ENCODE measurements at places on chromosomes 6 and 20.

- DNase-seq = no peak
Observed at GRCh38 chr6:18990059-18990978, 603.2 kb downstream of the RNF144B start.

GRCh38 chr6:158954753-158955152 lies 45.2 kb downstream of the RSPH3 start:
- no peak for DNase-seq

GRCh38 chr6:119137194-119138072 lies 59.0 kb upstream of the FAM184A start:
- no peak for DNase-seq

- no peak for DNase-seq
Observed at GRCh38 chr20:50903353-50904051, 27.7 kb downstream of the ADNP start.

DNA sequence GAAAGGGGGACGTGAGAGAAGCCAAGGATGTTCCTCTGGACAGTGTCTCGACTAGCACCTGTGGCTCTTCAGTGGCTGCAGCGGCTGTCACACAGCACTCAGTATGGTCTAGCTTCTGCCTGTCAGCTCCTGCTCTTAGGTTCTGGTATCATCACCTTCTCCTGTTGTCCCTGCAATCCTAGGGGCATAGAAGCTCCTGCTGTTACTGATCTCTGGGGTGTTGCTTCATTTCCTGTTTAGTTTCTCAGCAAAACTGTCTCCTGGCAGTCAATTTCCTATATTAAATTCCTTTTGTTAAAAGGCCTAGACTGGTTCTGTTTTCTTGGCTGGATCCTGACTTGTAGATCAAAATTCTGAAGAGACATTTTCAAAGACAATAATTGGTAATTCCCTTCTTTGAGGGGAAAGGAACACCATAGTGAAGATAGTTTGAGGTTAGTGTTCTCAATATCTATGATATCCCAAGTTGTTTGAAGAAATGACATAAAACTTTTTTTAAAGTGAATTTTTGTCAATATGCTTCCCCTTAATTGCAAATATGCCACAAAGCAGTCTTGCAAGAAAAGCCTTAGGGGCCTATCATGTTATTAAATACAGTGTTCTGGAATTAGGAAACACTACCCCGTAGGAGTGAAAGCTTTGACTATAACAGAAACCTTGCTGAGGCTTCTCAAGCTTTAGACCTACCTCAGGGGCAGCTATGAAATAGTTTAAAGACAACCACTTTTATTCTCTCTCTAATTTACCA lies 148.5 kb downstream of the KIF6 start:
- no peak for DNase-seq

GRCh38 chr6:130365166-130366106 lies at the start of gene TMEM200A:
TSS of gene TMEM200A (plus strand) at chr6:130366017. CDS start at chr6:130440423, 74,406 bp downstream.
- DNase-seq = no peak
